ENCODE measurements at places on chromosomes 13 and 19. TPM values are rescaled to one million over a fixed set of nuclear protein-coding genes. Genes with fewer than 3 reads are reported as not detected.

DNA sequence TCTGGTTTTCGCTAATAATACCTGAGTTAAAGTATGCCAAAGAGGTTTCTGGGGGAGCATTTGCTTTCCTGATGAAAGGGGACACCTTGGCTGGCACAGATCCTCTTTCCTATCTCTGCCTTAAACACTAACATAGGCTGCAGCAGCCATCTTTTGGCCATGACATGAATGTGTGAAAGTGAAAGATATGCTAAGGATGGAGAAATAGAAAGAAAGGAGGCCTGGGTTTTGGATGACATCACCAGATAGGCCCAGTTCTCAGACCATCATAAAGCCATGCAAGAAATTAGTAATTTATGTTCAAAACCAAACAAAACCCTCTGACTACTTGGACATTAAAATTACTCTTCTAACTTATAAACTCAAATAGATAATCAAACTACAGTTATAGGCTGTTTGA lies 279.7 kb downstream of the COG6 start:
- DNase-seq, result no peak

Gene CAPN12
- total RNA-seq, result not detected

DNA sequence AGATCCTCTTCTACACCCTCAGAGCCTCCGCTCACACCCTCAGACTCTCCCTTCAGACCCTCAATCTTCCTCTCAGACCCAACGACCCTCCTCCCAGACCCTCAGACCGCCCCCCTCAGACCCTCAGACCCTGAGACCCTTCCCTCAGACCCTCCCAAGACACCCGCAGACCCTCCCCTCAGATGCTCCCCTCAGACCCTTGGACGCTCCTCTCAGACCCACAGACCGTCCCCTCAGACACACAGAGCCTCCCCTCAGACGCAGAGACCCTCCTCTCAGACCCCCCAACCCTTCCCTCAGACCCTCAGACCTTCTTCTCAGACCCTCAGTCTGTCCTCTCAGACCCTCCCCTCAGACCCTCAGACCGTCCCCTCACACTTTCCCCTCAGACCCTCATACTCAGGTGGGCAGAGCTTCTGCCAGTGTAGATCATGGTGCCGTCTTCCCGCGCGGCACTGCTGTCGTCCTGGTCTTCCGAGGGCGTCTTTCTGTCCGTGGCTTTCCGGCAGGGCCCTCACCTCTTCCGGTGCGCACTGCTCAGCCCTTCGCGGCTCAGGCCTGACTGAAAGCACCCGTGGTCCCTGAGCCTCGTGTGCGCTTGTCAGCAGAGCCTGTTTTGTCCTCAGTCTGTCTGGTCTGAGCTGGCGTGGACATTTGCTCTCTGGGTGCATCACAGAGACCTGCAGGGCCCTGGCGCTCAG lies 18.9 kb upstream of the TFDP1 start:
- DNase-seq, result no peak

Gene STK11
- 100 TPM for total RNA-seq

GRCh38 chr13:77502104-77502720 lies 33.3 kb upstream of the SCEL start:
- no peak for DNase-seq

DNA sequence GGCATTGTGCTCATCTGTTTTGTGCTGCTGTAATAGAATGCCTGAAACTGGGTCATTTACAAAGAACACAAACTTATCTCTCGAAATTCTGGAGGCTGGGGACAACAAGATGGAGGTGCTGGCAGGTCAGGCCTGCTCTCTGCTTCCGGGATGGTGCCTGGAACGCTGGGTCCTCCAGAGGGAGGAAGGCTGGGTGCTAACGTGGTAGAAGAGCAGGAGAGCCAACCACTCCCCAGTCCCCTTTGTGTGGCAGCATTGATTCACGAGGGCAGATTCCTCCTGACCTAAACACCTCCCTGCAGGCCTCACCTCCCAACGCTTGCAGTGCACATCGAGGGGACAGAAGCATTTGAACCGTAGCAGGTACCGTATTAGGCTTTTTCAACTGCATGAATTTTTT lies 34.1 kb upstream of the TFDP1 start:
- DNase-seq, result no peak

GRCh38 chr19:49210108-49210900 lies 52.7 kb downstream of the TRPM4 start:
- no peak for DNase-seq

DNA sequence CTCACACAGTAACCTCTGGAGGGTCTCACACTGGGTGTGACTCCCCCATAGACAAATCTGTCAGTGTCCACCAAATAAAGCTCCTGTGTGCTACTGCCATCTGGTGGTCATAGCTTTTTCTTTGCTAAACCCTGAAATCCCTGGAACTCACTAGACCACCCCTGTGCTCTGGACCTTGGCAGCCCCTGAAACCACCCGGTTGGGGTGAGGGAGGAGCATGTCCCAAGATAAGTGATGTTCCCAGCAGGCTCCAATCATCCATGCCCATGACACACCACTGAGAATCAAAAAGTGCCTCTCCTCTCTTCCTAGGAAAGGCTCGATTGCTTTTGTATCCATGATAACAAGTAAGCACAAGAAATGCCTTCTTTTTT lies 6.5 kb upstream of the HSD17B14 start:
- no peak for DNase-seq

GRCh38 chr13:88345171-88345847 lies 674.1 kb downstream of the SLITRK5 start:
- no peak for DNase-seq

Gene N4BP2L2
- total RNA-seq, result 76.3 TPM

DNA sequence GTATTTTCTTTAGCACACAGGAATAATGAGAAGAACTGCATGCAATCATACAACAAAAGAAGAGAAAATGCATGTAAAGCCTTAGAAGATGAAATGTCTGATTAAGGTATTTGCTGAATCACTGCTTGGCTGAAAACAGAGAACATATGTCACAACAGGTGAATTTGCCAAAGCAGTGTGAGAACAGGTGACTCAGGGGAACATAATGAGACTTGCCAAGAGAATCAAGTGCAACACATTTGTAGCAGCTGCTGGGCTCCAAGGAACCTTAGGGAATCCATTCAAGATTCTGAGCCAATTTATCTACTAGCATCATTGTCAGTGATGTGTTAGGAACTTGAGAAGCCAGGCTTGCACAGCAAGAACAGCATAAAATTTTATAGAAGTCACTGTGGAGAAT lies 273.1 kb downstream of the PCDH20 start:
- DNase-seq, result no peak

GRCh38 chr19:7706188-7706954 lies 4.4 kb upstream of the FCER2 start:
- DNase-seq, result no peak

Gene ZNF540
- total RNA-seq, result 0.13 TPM

- no peak for DNase-seq
Measured at GRCh38 chr13:31007417-31007816, 75.0 kb downstream of the TEX26 start.

GRCh38 chr19:29400917-29401711 lies 124.7 kb upstream of the VSTM2B start:
- DNase-seq, result no peak

Gene CCDC8
- 0.07 TPM for total RNA-seq

- no peak for DNase-seq
Measured at GRCh38 chr13:103898481-103898880, 832.3 kb upstream of the SLC10A2 start.

DNA sequence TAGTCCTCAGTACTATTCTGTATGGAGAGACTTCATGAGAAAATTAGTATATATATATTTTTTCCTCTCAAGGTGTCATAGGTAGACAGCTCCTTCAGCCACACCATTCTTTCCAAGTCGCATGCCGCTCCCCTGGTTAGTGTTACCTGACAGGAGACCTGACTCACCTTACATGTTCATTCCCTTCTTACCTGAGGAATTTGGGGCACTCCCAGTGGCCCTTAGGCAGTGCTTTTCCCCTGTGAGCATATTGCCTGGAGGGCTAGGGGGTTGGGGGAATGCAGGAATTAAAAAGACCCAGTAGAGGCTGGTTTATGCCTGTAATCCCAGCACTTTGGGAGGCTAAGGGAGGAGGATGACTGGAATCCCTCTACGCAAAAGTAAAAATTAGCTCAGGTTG lies 9.0 kb upstream of the ACTN4 start:
- no peak for DNase-seq

GRCh38 chr13:26880735-26881134 lies 120.1 kb upstream of the GPR12 start:
- DNase-seq, result no peak

Gene SPTBN4
- total RNA-seq, result 0.28 TPM

DNA sequence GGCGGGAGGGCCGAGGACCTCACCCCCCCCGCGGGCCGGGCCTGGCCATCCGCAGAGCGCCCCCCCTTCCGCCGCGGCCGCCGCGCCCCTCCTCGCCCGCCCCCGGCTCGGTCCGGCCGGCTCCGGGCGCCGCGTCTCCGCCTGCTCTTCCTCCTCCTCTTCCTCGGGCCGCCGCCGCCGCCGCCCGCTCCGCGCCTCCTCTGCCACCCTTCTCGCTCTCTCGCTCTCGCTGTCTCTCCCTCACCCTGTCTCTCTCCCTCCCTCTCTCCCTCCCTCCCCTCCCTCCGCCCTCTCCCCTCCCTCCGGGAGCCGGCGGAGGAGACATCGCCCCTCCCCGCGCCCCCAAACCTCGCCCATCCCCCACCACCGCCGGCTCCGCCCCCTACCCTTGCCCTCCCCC lies at the start of gene SHANK1:
SHANK1 (minus strand) TSS at position 237 of the 400 bp plus-strand sequence. CDS start 2,883 bp downstream, outside the sequence.
- DNase-seq, result no peak

DNA sequence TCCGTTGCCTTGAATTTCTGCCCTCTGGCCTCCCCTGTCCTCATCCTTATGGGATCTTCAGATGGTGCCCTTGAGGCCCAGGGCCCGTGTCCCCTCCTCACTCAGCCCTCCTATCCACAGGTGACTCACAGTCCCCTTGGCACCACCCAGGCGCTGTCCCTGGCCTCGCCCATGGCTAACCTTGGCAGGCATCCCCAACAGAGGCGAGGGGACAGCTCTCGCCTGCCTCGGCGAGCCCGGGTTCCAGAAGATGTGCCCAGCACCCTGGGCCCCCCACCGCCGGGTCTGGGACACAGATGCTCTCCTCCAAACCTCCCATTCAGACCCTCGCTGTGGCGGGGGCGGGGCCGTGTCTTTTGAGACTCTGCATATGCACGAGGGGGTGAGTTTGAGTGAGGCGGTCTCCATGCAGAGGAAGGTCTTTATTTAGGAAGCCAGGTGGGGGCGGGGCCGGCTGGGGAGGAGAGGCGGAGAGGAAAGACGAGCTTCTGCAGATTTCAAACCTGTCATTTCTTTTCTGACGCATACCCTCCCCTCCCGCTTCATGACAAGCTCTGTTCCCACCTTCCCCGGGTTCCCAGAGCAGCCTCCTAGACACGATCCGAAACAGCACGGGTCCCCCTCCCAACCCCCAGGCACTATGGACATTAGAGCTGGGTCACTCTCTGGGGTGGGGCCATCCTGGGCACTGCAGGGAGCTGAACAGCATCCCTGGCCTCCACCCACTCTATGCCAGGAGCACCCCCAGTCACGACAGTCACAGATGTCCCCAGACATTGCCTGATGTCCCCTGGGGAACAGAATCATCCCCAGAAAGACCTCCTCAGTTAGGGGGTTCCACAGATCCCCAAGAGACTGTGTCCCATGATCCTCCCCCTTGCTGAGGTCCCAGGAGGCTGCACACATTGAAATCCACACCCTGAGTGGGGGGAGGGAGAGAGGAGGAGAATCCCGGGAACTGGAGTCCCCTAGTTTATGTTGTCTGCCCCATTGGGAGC lies 48.5 kb downstream of the GNG7 start:
- no peak for DNase-seq

- DNase-seq, result no peak
Measured at GRCh38 chr13:43113603-43114002, 90.2 kb downstream of the DNAJC15 start.

GRCh38 chr13:113044391-113045114 lies 61.0 kb upstream of the F7 start:
- no peak for DNase-seq

DNA sequence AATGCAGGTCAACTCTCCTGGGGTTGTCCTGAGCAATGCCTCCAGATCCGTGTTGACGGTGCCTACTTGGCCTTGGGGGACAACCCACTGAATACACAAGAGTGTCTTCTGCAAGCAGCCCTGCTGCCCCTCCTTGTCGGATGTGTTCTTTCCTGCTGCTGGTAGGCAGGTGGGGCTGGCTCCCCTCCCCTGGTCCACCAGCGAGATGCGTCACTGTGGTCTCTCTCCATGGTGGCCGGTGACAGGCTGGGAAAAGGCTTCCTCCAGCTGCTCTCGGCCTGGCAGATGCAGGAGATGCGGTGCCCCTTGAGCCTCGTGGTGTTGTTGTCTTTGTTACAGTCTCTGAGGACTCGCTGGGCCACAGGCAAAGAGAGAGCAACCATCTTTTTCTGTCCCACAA lies 84.9 kb downstream of the RGCC start:
- DNase-seq, result no peak

Gene CD177
- not detected for total RNA-seq
